ENCODE measurements at places on chromosomes 12 and 14. TPM values are rescaled to one million over a fixed set of nuclear protein-coding genes. Genes with fewer than 3 reads are reported as not detected.

LLPH gene
- total RNA-seq = 7.9 TPM

DNA sequence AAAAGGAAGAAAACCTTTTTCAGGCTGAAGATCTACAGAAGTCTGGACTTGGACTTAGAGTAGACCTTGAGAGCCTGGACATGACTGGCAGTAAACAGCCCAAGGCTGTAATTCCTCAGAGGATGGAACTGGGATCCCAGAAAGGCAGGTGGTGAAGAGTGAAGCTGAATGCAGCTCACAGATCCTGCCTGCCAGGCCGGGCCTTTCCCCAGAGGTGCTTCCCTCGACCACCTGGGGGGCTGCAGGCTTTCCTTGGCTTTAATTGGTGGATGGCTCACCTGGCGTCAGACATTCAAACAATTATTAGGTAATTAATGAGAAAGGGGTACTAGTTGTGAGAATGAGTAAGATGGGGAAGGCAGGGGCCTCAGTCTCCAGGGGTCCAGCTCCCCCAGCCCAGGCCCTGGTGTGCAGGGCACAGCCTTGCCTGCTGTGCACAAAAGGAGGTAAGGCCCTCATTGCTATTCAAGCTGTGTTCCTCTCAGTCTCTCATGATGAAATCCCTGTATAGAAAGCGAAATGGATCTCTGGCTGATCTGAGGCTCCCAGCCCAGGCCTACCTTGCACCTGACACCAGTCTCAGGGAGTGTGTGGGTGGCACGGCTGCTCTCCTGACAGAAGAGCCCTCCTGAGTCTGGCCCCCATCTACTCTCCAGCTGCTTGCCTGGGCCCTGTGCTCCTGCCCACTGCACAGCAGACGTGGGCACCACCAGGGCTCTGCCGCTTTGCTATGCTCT lies 63.0 kb upstream of the TCL1A start:
- DNase-seq = no peak

GRCh38 chr12:89470741-89471509 lies 53.7 kb downstream of the GALNT4 start:
- DNase-seq = peak; percentile 72

DNA sequence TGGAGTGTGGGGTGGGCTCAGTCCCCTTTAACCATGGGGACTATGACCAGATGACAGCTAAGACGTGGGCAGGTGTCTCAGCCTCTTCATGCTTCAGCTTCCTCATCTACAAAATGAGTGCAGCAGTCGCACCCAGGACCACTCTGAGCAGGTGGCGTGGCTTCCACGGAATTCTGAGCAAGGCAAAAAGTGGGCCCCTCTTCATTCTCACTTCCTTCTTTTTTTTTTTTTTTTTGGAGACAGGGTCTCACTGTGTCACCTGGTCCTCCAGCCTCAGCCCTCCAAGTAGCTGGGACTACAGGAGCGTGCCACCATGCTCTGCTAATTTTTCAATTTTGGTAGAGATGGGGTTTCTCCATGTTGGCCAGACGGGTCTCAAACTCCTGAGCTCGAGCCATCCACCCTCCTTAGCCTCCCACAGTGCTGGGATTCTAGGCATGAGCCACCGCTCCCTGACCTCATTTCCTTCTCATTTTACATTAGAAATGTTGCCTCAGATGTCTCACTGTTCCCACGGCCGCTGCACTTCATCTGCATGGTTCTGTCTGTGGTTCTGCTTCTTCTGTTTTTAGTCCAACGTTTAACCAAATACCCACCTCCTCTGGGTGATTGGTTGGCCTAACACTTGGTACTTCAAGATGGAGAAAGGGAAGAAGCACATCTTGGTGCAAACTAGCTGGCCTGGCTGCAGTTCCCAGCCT lies 41.3 kb upstream of the BCL7A start:
- no peak for DNase-seq

GRCh38 chr14:88818018-88818417 lies 6.4 kb upstream of the TTC8 start:
- DNase-seq = no peak

SOS2 gene
- 25.3 TPM for total RNA-seq

Measured in lung (tissue), 17 donors.